Esophagus squamous epithelium (tissue), 5 donors: ENCODE measurements at places on chromosomes 13 and 19.

DNA sequence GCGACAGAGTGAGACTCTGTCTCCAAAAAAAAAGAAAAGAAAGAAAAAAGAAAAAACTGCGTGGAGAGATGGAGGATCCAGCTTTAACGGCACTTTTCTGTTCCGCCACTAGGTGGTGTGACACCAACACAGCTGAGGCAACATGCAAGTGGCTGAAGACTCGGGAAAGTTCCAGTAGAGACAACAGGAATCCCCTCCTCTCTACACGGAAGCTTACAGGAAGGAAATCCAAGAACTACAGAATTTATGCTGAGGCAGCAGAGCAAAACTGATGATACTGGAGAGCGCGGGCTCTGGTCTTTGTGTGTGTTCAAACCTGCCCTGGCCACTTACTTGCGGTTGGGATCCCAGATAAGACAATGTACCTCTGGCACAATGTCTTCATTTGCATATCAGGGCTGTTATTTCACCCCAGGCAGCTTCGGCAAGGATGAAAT lies 9.9 kb downstream of the RANBP3 start:
- no peak for DNase-seq

GRCh38 chr13:86838411-86839120 lies 832.6 kb upstream of the SLITRK5 start:
- no peak for DNase-seq

DNA sequence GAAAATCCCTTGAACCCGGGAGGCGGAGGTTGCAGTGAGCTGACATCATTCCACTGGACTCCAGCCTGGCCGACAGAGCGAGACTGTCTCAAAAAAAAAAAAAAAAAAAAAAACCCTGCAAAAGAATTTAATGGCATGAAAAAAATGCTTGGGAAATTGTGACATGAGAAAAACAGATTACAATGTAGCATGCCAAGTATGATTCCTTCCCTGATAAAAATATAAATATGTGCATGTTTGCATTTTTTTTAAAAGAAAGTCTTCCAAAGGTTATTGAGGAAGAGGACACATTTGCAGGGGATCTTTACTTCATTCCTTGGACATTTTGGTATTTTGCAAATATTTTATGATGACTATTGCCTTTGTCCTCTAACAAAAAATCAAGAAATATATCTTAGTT lies 14.5 kb upstream of the ZBTB32 start:
- no peak for DNase-seq

DNA sequence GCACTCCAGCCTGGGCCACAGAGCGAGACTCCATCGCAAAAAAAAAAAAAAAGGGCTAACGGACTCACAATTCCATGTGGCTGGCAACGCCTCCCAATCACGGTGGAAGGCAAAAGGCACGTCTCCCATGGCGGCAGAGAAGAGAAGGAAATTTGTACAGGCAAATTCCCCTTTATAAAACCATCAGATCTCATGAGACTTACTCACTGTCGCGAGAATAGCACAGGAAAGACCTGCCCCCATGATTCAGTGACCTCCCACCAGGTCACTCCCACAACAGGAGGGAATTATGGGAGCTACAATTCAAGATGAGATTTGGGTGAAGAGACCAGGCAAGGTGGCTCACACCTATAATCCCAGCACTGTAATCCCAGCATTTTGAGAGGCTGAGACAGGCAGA lies 18.7 kb upstream of the NMRK2 start:
- no peak for DNase-seq
